ENCODE measurements at places on chromosomes 13 and 19.
A peak's percentile ranks its signal among the peaks of the same experiment; 100 is the strongest.

- peak; percentile 27 for DNase-seq
Observed at GRCh38 chr19:38513762-38514167, 80.3 kb downstream of the RYR1 start.

DNA sequence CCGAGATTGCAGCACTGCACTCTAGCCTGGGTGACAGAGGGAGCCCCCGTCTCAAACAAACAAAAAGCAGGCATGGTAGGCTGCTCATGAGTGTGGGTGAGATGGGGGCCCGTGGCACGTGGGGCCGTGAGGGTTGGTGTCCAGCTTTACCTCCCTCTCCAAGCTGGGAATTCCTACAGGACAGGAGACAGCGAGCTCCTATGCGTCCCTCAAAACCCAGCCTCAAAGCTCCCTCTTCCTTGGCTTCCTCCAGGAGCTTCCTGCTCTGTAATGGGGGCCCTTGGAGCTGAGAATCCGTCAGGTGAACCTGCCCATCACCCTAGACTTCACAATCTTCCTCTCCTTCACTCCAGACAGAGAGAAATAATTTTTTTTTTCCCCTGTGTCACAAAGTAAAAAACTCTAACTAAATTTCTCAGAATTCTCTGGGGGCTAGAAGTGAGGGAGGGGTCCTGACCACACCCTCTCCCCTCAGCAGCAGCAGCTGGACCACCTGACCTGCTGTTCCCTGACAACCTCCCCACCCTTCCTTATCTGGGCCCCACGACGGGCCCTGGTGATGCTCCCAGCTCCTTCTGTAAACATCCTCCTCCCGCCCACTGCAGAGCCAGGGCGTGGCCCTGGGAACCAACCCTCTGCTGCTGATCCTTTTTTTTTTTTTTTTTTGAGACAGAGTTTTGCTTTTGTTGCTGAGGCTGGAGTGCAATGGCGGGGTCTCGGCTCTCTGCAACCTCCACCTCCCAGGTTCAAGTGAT is 22.1 kb upstream of the WDR18 start:
- peak; percentile 93 for DNase-seq

DNA sequence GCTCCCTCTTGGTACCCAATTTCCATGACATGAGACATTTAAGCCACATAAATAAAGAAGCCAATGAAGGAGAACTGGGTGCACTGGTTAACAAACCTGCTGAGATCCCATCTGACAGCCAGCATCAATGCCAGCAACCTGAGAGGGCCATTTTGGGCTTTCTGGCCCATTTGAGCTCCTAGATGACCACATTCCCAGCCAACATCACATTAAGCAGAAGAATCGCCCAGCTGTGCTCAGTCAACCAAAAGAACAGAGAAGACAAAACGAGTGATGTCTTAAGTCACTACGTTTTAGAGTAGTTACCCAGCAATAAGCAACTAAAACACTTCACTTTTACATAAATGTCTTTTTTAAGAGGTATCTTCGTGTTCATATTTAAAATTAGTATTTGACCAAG is 21.9 kb downstream of the LCP1 start:
- DNase-seq = no peak

DNA sequence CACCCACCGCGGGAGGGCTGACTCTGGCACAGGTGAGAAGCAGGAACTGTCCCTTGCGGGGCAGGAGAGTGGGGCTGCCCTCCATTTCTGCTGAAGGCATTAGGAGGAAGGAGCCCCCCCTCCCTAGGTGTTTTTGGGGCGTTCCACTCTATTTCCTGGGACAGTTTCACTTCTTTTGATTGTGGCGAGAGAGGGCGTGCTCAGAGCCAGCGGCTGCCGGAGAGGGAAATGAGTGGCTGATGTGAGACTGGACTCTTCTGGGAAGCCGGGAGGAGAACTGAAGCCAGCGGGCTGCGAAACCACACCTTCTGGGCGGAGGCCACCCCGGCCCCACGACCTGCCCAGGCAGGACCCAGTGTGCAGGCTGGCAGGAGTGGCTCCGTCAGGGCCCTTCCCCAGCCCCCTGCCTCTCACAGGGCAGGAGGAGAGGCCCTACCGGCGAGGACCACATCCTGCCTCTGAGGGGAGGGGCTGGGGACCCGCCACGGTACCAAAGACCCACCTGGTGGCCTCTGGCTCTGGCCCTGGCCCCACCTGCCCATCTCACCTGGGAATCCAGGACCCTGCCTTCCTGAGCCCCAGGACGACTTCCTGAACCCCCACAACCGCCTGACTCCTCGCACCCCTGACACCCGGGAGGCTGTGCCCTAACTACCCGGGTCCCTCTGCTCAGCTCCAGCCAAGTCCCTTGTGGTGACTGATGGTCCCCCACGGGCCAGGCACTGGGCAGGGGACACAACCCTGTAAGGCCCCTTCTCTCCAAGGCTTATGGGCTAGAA is 25.9 kb downstream of the MPND start:
- peak; percentile 78 for DNase-seq

DNA sequence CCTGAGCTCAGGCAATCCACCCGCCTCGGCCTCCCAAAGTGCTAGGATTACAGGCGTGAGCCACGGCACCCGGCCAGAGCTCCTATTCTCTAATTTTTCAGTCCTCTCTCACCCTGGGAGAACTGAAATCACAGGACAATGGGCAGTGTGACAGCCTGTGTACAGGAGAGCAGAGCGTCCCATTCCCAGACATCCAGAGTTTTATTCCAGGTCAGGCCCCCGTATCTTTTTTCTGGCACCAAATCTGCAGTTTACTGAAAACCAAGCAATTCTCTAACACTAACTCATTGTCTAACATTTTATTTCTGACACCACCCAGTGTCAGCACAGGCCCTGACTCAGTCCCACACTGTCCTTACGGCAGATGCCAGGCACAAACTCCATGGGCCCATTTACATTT is 6.7 kb downstream of the ZNF708 start:
- no peak for DNase-seq

GRCh38 chr19:30684613-30685012 is 312.4 kb downstream of the ZNF536 start:
- DNase-seq = no peak

DNA sequence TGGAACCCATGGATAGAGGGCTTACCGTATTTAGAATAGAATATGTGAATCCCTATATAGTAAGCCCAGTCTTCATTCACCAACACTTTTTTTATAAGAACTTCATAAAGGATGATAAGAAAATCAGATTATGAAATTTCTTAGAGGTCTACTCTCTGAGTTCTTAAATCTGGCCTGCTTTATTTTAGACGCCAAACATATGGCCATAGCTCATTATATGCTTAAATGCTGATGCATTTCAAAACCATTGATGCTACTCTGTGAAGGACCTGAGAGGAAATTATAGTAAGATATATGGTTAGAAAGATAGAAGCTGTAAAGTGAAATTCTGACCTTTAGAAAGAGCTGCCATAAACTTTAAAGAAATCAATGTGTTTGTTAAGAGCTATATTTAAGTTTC is 38.3 kb downstream of the GPC6 start:
- no peak for DNase-seq

- DNase-seq = no peak
Observed at GRCh38 chr13:20719783-20720182, 16.3 kb downstream of the IL17D start.

DNA sequence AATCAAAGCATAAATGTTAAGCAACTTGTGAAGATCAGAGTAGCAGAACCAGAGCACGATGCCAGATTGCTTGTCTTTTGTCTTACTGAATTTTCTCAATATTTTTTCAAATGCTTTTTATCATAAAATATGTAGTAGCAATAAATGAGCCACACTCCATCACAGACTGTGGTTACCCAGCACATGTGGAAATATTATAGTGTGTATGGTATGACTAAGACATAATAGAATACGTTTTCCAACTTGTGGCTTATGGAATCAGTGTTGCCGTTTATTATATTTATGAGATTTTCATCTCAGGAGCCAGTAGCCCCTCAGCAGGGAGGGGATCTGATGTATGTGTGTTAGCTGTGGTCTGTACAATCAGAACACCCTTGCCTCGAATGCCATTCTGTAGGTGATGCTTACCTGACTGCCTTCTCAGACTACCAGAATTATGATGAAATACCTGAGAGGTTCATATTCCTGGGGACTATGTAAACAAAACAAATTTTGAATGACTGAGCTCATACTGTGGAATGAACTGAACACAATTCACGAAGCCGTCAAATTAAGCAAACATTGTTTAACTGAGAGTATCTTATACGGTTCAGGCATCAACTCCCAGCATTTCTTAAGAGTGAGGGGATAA is 1.9 kb downstream of the SCEL start:
- DNase-seq = no peak

DNA sequence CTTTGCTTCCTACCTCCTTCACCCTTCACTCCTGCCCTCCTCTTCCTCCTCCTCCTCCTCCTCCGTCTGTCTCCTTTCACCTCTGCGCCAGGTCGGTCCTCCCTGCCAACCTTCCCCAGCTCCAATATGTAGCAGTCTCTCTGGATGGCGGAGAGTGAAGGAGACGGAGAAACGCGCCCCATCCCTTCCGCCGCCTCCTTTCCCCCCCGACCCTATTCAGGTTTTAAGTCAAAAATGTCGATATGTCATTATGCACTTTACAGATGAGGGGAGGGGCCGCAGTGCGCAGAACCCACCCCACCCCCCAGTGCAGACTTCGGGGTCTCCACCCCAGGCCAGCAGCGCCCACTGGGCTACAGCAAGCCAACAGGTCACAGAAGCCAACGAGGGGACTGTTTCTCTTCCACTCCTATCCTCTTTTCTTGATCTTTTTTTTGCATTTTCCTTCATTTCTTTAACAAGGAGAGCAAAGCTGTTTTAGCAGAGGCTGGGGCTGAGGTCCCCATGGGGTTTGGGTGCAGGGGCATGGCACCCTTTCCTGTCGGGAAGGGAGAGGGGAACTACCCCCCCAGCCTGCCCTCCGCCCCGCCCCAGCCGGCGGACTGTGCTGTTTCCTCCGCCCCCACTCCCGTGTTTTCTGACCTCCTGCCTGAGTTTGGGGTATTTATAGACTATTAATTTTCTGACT is 9.2 kb downstream of the MIDN start:
- DNase-seq = no peak

GRCh38 chr13:49995625-49996101 is 1.2 kb upstream of the TRIM13 start:
- peak; percentile 64 for DNase-seq

DNA sequence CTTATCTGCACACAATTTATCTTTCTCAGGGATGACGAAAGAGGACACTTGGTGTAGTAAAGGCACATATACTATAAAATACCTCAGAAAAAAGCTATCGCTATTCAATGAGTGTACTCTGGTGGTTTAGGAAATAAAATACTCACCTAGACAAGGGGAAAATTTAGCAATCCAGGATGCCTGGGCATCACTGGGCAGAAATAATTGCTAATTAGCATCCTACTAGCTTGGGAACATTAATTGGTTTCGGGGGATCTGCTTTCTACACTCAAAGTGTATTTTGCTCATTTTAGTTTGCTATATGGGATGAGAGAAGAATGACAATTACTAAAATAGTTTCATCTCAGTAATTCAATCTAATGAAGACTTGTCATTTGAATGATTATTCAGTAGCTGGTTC is 60.3 kb downstream of the OLFM4 start:
- DNase-seq = no peak

DNA sequence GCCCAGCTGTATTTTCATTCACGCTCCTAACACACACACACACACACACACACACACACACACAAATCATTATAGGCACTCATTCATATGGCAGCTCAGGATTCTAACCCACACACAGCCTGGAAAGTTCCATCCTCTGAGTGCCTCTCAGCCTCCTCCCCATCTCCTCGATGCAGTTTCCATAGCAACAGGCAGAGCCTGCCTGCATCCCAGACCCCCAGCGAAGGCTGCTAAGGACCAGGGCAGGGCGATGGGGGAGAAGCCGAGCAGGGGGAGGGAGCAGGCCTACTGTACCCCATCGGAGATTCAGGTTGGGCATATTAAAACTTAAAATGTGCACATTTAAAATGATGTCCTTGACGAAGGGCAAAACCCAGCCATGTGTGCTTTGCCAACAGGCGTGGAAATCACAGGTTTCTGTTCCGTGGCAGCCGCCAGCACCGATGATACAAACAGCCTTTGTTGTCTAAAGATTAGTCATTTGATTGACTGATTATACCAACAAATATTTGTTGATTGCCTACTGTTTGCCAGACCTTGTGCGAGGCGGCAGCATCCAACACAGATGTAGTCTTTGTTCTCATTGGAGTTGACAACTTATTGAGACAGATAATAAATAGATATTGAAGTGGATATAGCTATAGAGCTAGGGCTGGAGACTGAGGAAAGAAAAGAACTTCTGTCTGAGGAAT is 43.8 kb upstream of the USP29 start:
- DNase-seq = no peak

DNA sequence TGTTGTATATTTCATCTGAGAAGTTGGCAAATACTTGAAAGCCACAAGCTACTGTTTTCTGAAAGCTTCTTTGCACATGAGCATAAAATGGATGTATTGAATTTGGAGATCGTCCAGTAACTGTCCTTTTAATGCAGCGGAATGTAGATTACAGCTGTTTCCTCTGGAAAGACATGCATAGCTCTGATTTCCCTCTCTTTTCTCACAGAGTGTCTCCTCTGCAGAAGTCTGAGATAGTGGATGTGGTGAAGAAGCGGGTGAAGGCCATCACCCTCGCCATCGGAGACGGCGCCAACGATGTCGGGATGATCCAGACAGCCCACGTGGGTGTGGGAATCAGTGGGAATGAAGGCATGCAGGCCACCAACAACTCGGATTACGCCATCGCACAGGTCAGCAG is 283.0 kb downstream of the SHISA2 start:
- no peak for DNase-seq

DNA sequence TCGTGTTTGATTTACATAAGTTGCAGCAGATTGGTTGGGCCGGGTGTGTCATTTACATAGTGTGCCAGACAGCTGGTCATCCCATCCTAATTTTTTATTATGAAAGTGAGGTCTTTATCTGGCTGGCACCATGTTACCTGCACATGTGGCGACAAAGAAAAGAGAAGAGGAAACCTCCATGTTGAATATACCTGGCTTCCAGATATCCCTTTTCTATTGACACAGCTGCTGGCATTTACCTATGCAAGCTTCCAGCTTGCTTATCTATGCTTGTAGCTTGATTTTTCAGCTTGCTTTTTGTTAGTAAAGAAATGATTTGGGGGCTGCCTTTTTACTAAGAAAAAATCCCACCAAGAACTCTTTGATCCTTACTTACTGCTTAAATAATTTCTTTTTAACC is 681.3 kb upstream of the SLITRK1 start:
- no peak for DNase-seq

GRCh38 chr13:32905063-32905863 is 111.0 kb upstream of the KL start:
- peak; percentile 13 for DNase-seq

Measured in hematopoietic multipotent progenitor cell treated with erythropoietin and hydrocortisone succinate and interleukin-3 and kit ligand, for 6 days (in vitro differentiated cells).